ENCODE measurements at places on chromosomes 2 and 18.

DNA sequence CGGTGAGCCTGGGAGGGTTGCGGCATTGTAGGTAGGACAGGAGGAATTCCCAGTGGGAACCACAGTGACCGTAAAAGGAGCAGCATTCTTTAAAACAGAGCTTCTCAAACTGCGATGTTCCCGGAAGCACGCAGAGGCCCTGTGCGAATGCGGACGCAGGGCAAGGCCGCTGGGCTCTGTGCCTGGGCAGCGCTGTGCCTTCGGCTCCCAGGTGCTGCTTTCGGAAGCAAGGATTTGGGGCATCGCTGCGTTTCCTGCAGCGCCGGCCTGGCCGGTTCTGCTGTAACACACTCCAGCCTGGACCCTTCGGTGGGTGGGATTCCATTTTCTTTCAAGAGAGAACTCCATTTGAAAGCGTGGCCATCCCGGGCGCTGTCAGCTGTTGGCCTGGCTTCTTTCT, 118.6 kb downstream of the PTGR3 start:
- DNase-seq, result no peak

GRCh38 chr2:222608081-222608480, 47.8 kb downstream of the FARSB start:
- no peak for DNase-seq

DNA sequence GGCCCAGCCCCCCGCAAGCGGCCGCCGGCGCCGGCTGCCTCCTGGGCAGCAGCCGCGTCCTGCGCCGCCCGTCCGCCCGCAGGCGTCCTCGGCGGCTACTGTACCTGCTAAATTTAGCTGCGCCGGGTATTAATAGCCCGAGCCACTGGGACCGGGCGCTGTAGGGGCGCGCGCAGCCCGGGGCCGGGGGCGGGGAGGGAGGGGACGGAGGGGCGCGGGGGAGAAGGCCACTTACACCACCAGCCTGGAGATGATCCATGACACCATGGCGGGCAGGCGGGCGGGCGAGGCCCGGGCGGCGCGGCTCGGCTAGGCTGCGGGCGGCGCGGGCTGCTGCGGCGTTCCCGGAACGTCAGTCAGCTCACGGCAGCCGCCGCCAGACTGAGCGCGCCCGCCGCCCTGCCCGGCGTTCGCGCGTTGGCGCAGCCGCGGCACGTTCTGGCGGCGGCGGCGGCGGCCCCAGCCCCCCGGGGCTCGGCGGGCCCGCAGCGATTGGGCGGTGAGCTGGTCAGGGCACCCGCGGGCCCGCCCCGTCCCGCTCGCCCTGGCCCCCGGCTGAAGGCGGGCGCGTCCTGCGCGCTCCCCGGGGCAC, at the start of gene REEP1:
TSS of gene REEP1 (minus strand) at position 383 of the 592 bp plus-strand sequence. CDS start at position 267, 116 bp downstream.
- no peak for DNase-seq

GRCh38 chr18:64982414-64983055, 768.3 kb upstream of the CDH7 start:
- DNase-seq, result no peak

GRCh38 chr2:23078784-23079434, 306.1 kb upstream of the KLHL29 start:
- no peak for DNase-seq

DNA sequence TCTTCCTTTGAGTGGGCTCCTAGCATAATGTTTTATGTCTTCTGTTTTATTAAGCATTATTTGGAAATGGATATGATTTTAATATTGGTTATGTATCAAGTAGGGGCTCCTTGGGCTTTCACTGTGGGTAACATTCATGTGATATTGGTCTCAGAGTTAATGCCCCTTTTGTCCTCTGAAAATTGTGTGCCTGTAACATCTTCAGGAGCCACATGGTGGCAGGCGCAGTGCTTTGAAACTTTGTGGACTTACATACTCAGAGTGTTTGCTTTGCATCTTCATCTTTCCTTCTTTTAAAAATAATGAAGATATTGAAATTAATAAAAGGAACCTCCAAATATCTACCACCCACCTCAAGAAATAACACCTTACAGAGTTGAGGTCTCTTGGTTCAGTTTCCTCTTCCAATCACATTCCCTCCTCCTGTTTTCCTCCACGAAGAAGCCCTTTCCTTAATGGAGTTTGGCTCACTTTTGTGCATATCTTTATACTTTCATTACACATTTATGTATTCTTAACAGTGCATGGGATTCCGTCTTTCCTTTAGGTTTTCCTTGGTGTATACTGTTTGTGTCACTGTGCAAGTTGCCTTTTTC, 73.5 kb downstream of the LIMS1 start:
- DNase-seq, result no peak

- no peak for DNase-seq
Measured at GRCh38 chr2:20030224-20030623, 17.8 kb upstream of the MATN3 start.

DNA sequence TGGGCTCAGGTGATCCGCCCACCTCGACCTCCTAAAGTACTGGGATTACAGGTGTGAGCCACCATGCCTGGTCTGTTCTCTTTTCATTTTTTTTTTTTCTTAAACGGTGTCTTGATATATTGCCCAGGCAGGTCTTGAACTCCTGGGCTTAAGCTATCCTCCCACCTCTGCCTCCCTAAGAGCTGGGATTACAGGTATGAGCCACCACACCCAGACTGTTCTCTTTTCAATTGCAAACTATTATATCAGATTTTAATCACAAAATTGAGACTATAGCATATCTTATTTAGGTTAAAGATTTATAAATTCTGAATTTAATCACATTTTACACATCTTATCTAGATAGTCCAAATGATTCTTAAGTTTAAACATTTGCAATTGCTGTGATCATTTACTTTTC, 15.5 kb upstream of the ACTR2 start:
- DNase-seq, result no peak

DNA sequence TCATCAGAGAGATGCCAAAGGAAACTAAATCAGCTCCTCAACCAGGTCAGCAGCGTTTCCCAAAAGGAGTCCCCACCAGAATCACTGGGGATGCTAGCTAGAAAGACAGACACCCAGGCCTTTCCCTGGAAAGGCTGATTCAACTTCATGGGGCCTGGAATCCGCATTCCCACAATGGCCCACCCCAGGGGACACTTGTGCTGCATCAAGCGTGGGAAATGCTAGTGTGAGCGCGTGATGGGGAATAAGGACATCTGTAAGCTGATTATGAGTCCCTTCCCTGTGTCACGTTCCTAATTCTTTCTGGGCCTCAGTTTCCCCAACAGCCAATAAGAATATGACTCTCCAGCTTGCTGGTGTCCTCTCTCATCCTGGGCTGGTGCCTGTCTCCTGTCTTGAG, 2.2 kb upstream of the WNT10A start:
- no peak for DNase-seq
